ENCODE measurements at places on chromosomes 6 and 20. TPM values are rescaled to one million over a fixed set of nuclear protein-coding genes. Genes with fewer than 3 reads are reported as not detected.

The UNC5CL gene
- total RNA-seq, result 0.26 TPM

The CEP57L1 gene
- 26.9 TPM for total RNA-seq

The BPIFA1 gene
- not detected for total RNA-seq

The SIGLEC1 gene
- not detected for total RNA-seq

The GSTA3 gene
- not detected for total RNA-seq

The MCM3 gene
- 23.5 TPM for total RNA-seq

The HLA-C gene
- total RNA-seq, result 46.1 TPM

The C20orf96 gene
- total RNA-seq, result 1.2 TPM

The ROS1 gene
- total RNA-seq, result 2.5 TPM

The SEL1L2 gene
- total RNA-seq, result not detected

The GMPR gene
- 4.9 TPM for total RNA-seq

The PLCB4 gene
- 9.5 TPM for total RNA-seq

The MYCT1 gene
- total RNA-seq, result 0.13 TPM

The MATN4 gene
- not detected for total RNA-seq

The NELFE gene
- 105 TPM for total RNA-seq

The IL17A gene
- total RNA-seq, result not detected

The PRSS16 gene
- not detected for total RNA-seq

The TFAP2B gene
- total RNA-seq, result not detected

The CTNNBL1 gene
- total RNA-seq, result 24.0 TPM

The MOXD1 gene
- 19.5 TPM for total RNA-seq

The ASIP gene
- not detected for total RNA-seq

The BPI gene
- not detected for total RNA-seq

The CDH4 gene
- total RNA-seq, result not detected

The ENPP5 gene
- 0.13 TPM for total RNA-seq

The ARG1 gene
- not detected for total RNA-seq

The SMOC2 gene
- 164 TPM for total RNA-seq

The EPHA7 gene
- total RNA-seq, result not detected

The TM9SF4 gene
- 46.8 TPM for total RNA-seq

The HMGN3 gene
- 29.9 TPM for total RNA-seq

The SLC22A7 gene
- total RNA-seq, result not detected

Measured in articular chondrocyte of knee joint (primary cell).